ENCODE measurements at places on chromosomes 7 and 10. TPM values are rescaled to one million over a fixed set of nuclear protein-coding genes. Genes with fewer than 3 reads are reported as not detected.

GRCh38 chr7:134307320-134307719 lies 9.4 kb downstream of the SLC35B4 start:
- DNase-seq = no peak

DNA sequence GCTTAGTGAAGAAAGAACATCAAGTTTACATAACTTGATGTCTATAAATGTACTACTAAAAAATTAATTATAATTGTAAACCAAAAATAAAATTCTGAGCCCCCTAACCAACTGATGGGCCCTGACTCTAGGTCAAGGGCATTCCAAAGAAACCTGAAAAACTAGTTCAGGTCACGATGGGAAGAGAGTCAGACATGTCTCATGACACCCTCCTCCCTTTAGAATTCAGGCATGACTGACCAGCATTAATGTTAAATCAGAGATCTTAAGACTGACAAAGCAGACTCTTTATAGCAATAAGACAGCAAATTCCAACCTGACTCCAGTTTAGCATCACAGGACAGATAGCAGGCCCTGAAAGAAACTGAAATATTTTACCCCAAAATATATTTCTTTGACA lies 21.6 kb upstream of the OTUD1 start:
- no peak for DNase-seq

Gene ERVW-1
- 0.70 TPM for polyA plus RNA-seq

DNA sequence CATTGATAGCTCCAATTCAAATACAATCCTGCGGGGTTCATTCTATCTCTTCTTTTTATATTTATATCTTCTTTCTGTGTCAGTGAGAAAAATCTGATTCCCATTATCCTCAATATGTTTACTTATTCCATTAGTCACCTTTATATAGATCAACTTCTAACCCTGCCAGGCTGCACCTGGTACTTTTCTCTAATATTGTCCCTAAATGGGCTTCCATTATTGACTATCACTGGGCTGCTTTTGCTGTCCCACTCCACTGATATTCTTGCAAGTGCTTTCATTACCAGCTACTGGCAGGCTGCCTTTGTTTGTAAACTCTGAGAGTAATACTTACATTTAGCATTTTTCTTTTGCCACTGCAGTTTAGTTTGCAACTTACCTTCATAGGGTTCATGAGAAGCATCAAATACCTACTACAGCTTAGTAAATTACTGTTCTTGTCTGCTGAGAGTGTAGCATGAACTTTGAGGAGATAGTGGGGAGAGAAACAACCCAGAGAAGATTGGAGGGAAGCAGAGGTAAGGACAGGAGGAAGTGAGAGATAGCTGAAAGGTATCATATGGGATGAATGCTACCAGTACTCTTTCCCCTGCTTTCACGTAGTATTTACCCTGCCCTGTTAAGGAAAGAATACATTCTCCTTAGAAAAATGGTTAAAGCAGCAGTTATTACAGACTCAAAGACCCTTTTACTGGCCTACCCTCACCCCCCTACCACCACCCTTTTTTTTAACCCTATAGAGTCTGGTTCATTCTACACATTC lies 119.1 kb downstream of the PHTF2 start:
- DNase-seq = no peak

GRCh38 chr10:129418496-129419225 lies 48.4 kb upstream of the MGMT start:
- no peak for DNase-seq

- no peak for DNase-seq
Observed at GRCh38 chr10:108070789-108071188, 906.3 kb upstream of the SORCS1 start.

Gene SEMA3A
- 32.3 TPM for polyA plus RNA-seq

DNA sequence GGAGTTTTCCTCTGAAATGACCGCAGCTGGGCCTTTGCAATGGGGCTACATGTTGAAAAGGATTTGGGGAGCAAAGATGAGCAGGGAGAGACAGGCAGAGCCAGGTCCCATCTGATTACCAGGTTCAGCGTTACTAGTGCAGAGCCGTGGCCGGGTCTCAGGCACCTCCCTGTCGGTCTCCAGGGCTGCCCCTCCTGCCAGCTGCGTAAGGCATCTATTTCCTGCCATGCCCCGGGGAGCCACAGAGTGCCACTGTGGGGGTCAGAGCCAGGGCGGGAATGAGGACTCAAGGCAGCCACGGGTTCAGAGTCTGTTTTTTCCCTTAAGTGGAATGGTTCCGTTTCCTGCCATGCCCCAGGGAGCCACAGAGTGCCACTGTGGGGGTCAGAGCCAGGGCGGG lies 382.6 kb upstream of the SHH start:
- no peak for DNase-seq

Gene NEUROG3
- 0.12 TPM for polyA plus RNA-seq

Gene FBXL13
- 4.6 TPM for polyA plus RNA-seq

- no peak for DNase-seq
Observed at GRCh38 chr10:30247704-30248103, 101.4 kb downstream of the MTPAP start.

DNA sequence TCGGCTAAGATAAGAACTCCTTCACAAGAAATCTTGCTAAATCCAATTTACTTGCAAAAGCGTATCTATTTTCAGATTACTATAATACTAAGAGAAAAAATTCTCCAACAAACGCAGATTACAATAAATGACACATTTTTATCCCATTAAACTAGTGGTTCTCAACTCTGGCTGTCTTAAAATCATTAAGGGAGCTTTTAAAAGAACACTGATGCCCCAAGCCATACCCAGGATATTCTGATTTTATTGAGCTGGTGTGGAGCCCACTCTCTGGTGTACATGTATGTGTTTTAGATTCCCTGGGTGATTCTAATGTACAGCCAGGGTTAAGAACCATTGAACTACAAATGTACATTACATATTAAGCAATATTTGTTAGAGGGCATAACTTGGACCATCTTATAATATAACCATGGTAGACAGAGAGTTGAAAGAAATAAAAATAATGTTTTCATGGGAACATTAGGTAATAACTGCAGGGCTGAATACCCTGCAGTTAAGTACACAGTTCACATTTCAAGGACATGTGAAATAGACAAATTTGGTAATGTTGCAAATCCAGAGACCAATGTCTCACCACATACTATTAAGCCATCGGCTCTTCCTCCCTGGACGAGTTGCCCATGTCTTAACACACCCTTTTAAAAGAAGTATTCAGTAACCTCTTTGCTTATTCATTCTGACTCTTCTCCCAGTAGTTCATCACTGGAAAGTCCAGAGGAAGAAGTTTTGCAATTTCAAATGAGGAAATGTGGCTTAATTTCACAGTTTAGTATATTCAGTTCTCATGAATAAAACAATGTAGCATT lies 6.2 kb downstream of the GSAP start:
- DNase-seq = no peak

- DNase-seq = no peak
Observed at GRCh38 chr10:50470798-50471582, 152.8 kb downstream of the SGMS1 start.

DNA sequence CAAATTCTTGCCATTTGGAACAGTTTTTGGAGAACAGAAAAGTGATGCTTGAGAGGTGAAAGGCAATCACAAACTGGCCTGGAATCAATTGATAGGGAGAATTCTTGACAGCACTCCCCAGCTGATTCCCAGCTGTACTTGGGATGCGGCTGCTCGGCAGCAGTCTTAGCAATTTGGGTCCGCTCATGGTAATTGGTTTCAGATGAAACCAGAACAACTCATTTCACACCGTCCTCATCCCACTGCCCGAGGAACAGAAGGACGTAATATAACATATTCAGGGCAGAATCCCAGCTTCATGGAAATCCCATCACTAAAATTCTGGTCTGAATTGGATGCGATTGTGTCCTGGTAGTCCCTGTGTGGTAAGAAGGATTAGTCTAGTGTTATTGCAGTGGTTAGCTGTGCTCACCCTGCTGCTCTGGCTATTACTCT lies 223.3 kb upstream of the FERD3L start:
- DNase-seq = no peak
